ENCODE measurements at places on chromosomes 7 and 10. TPM values are rescaled to one million over a fixed set of nuclear protein-coding genes. Genes with fewer than 3 reads are reported as not detected.

The PNLIP gene
- total RNA-seq = 1.8 TPM

The ZNF487 gene
- total RNA-seq = 1.6 TPM

The MMD2 gene
- total RNA-seq = not detected

The POT1 gene
- 18.9 TPM for total RNA-seq

The UFSP1 gene
- total RNA-seq = 3.7 TPM

The IQCE gene
- 8.9 TPM for total RNA-seq

The FAM25G gene
- not detected for total RNA-seq

The ACSM6 gene
- total RNA-seq = not detected

The LRRTM3 gene
- total RNA-seq = not detected

The ASB15 gene
- not detected for total RNA-seq

The ACBD7 gene
- total RNA-seq = 0.52 TPM

The ADAMTS14 gene
- total RNA-seq = 0.15 TPM
